Skin of body (tissue), 3 donors: ENCODE measurements at places on chromosomes 5 and 9.

GRCh38 chr5:81350507-81350906 lies 43.4 kb downstream of the ACOT12 start:
- DNase-seq: no peak

DNA sequence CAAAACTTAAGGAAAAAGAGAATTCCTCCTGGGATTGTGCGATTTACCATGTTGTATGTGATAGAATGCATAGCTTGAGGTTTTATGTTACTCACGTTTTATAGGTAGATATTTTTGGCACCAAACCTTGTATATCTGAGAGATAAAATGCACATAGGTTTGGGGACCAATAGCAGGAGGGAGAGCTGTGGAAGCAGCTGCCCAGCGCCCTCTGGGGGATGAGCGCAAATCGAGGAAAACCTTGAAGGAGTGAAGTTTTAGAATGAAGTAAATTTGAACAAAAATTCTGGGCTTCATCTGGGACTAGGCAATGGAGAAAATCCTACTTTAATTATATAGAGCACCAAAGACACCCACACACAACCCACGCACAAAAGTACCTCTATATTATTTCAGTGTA lies 197.0 kb downstream of the ADCY2 start:
- no peak for DNase-seq

GRCh38 chr5:63962279-63962678 lies at the start of gene HTR1A:
TSS of gene HTR1A (minus strand) at chr5:63962445. CDS start at chr5:63961719, 726 bp downstream.
- no peak for DNase-seq

GRCh38 chr5:124355928-124356327 lies 390.5 kb downstream of the ZNF608 start:
- no peak for DNase-seq
